ENCODE measurements at places on chromosomes 6 and 20. TPM values are rescaled to one million over a fixed set of nuclear protein-coding genes. Genes with fewer than 3 reads are reported as not detected.
A peak's percentile ranks its signal among the peaks of the same experiment; 100 is the strongest.

GRCh38 chr6:149134511-149134933 lies 183.0 kb upstream of the TAB2 start:
- H3K4me1 ChIP-seq: peaks cover 15% of the 10 kb centered on the region
- no peak overlapping the region for H3K4me3 ChIP-seq
- no peak for DNase-seq
- H3K27ac ChIP-seq: no peak overlapping the region

DNA sequence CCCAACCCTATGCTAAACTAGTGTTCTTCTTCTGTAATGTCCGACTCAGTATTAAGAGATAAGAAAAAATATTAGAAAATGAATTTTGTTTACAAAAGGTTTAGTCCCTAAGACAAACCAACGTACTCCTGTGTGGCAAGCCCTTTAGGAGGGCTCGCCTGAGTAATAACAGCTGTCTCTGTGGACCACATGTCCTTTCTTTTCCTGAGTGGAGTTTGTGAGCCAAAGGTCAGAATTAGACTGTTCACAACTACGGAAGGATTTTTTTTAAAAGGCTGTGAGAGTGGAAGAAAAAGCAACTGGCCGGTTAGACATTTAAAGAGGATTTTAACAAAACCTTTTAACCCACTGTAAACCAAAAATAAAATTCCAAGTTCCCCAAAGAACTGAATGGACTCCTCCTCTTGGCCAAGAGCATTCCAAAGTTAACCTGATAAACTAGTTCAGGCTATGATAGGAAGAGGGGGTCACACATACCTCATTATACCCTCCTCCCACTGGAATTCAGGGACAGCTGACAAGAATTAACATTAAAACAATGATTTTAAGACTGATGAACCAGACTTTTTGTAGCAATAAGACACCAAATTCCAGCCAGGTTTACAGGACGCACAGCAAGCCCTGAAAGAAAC lies 43.5 kb downstream of the FAM184A start:
- no peaks in the 10 kb centered on the region for H3K36me3 ChIP-seq
- no peak for DNase-seq
- peak overlapping the region; percentile 37 for H3K27ac ChIP-seq
- H3K4me3 ChIP-seq: no peak overlapping the region
- H3K27me3 ChIP-seq: no peaks in the 10 kb centered on the region

GRCh38 chr6:116041934-116042333 lies 18.8 kb downstream of the FRK start:
- no peak overlapping the region for H3K27ac ChIP-seq
- H3K36me3 ChIP-seq: no peaks in the 10 kb centered on the region
- no peak for DNase-seq
- no peak overlapping the region for H3K4me3 ChIP-seq
- no peaks in the 10 kb centered on the region for H3K4me1 ChIP-seq

GRCh38 chr20:9412309-9412708 lies 102.1 kb upstream of the LAMP5 start:
- no peak overlapping the region for H3K4me3 ChIP-seq
- H3K27ac ChIP-seq: no peak overlapping the region
- H3K27me3 ChIP-seq: no peaks in the 10 kb centered on the region
- peaks cover 5% of the 10 kb centered on the region for H3K36me3 ChIP-seq

- no peak overlapping the region for H3K4me3 ChIP-seq
- H3K36me3 ChIP-seq: no peaks in the 10 kb centered on the region
- no peak for DNase-seq
- no peaks in the 10 kb centered on the region for H3K4me1 ChIP-seq
These were observed 14.6 kb upstream of the GPR63 start for GRCh38 chr6:96851858-96852257.

- H3K27me3 ChIP-seq: no peaks in the 10 kb centered on the region
- DNase-seq: no peak
- no peak overlapping the region for H3K4me3 ChIP-seq
- peaks cover 18% of the 10 kb centered on the region for H3K4me1 ChIP-seq
- no peak overlapping the region for H3K27ac ChIP-seq
These were observed 3.1 kb downstream of the RSPH3 start for GRCh38 chr6:158996856-158997255.

GRCh38 chr6:166708460-166708859 lies 81.4 kb upstream of the RPS6KA2 start:
- no peak for DNase-seq
- H3K27ac ChIP-seq: no peak overlapping the region
- H3K27me3 ChIP-seq: no peaks in the 10 kb centered on the region
- H3K4me3 ChIP-seq: no peak overlapping the region
- H3K36me3 ChIP-seq: no peaks in the 10 kb centered on the region
- H3K4me1 ChIP-seq: peaks cover 11% of the 10 kb centered on the region

- peaks cover 15% of the 10 kb centered on the region for H3K4me1 ChIP-seq
- no peak overlapping the region for H3K4me3 ChIP-seq
- no peak for DNase-seq
- H3K27me3 ChIP-seq: no peaks in the 10 kb centered on the region
- H3K36me3 ChIP-seq: peaks cover 11% of the 10 kb centered on the region
- H3K27ac ChIP-seq: no peak overlapping the region
These were observed 68.8 kb downstream of the CDC5L start for GRCh38 chr6:44456070-44456965.

Gene TINAG
- not detected for total RNA-seq

Gene RSPH4A
- 5.6 TPM for total RNA-seq

Gene ADGRF1
- 9.9 TPM for total RNA-seq

Gene TCF15
- 0.65 TPM for total RNA-seq
